Activated naive CD4-positive, alpha-beta T cell treated with anti-CD3 and anti-CD28 coated beads, Interleukin-2, amount 10 ng/mL, durations not matched to agents 5 hours and 36 hours (primary cell): ENCODE measurements at places on chromosomes 5 and 9. TPM values are rescaled to one million over a fixed set of nuclear protein-coding genes. Genes with fewer than 3 reads are reported as not detected.

PRRX2 gene
- total RNA-seq: not detected

PCDHGB4 gene
- not detected for total RNA-seq

GMCL2 gene
- not detected for total RNA-seq

PCDHB6 gene
- not detected for total RNA-seq

RORB gene
- not detected for total RNA-seq

ZNF354C gene
- total RNA-seq: 7.0 TPM
